Activated T-cell treated with anti-CD3 and anti-CD28 coated beads, Interleukin-2, amount 50 U/mL, for 4 hours (primary cell): ENCODE measurements at places on chromosomes 13 and 19. TPM values are rescaled to one million over a fixed set of nuclear protein-coding genes. Genes with fewer than 3 reads are reported as not detected.

GRCh38 chr19:13054626-13055212 lies 47.9 kb downstream of the LYL1 start:
- DNase-seq = no peak

ADGRE3 gene
- not detected for total RNA-seq

GRCh38 chr19:46722421-46723022 lies 5.6 kb upstream of the PRKD2 start:
- DNase-seq = no peak

GRCh38 chr13:28654276-28654675 lies 4.7 kb upstream of the POMP start:
- no peak for DNase-seq

COL5A3 gene
- total RNA-seq = 0.46 TPM

GRCh38 chr19:33441828-33442227 lies 68.3 kb downstream of the CEBPG start:
- no peak for DNase-seq

DNA sequence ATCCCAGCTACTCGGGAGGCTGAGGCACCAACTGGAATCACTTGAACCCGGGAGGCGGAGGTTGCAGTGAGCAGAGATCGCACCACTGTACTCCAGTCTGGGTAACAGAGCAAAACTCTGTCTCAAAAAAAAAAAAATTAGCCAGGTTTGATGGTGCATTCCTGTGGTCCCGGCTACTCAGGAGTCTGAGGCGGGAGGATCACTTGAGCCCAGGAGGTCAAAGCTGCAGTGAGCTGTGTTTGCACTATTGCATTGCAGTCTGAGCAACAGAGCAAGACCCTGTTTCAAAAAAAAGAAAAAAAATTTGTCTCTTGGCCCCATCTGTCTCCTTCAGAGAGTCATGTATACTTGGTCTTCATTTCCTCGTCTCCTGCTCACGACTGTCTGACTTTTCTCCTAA lies 1.6 kb downstream of the CCDC97 start:
- DNase-seq = no peak

WDR18 gene
- 199 TPM for total RNA-seq

- no peak for DNase-seq
Measured at GRCh38 chr13:98622931-98623331, 46.0 kb upstream of the STK24 start.

OLFM4 gene
- total RNA-seq = 0.11 TPM

- no peak for DNase-seq
Measured at GRCh38 chr13:22064854-22065620, 394.2 kb downstream of the FGF9 start.

DNA sequence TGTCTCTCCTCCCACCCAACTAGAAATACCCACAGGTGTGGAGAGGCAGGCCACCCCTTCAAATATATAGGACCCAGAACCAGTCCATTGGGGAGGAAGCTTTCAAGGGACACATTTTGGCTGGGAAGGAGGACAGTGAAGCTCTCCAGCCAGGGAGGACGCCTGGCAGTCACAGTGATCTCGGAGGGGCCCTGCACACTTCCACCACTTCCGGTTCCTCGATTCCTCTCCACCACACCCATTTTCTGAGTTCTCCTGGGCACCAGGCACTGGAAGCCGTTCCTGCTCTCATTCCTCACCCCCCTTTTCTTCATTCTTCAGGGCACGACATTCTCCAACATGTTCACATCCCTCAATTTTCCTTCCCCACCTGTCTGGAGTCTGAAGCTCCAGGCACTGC lies 30.4 kb upstream of the CEACAM21 start:
- no peak for DNase-seq

DNA sequence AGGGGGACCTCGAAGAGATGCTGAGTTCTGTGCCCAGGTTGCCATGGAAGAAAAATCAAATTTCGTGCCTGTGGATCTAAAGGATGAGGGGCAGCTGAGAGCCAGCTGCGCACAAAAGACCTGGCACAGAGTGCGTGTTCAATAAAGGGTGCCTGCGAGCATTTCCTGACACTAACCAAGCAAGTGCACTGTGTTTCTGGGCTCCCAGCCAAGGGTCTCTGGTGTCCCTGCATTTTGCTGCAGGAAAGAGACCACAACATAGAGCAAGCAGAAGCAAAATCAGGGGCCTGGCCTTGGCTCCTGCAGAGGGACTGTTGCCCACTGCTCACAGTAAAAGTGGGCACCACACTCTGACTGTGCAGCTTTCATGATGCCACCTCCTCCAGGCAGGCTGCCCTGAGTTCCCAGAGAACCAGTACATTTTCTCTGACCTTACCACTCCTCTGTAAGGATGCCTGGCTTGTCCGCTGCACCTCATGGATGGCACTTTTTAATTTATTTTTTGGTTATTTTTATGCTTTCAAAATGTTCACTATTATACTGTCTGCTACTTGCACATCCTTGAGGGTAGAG lies 70.8 kb upstream of the GPR12 start:
- DNase-seq = no peak

- no peak for DNase-seq
Measured at GRCh38 chr19:1141944-1142343, 32.1 kb downstream of the SBNO2 start.

GRCh38 chr13:51525567-51526167 lies 58.6 kb upstream of the WDFY2 start:
- DNase-seq = no peak

DNA sequence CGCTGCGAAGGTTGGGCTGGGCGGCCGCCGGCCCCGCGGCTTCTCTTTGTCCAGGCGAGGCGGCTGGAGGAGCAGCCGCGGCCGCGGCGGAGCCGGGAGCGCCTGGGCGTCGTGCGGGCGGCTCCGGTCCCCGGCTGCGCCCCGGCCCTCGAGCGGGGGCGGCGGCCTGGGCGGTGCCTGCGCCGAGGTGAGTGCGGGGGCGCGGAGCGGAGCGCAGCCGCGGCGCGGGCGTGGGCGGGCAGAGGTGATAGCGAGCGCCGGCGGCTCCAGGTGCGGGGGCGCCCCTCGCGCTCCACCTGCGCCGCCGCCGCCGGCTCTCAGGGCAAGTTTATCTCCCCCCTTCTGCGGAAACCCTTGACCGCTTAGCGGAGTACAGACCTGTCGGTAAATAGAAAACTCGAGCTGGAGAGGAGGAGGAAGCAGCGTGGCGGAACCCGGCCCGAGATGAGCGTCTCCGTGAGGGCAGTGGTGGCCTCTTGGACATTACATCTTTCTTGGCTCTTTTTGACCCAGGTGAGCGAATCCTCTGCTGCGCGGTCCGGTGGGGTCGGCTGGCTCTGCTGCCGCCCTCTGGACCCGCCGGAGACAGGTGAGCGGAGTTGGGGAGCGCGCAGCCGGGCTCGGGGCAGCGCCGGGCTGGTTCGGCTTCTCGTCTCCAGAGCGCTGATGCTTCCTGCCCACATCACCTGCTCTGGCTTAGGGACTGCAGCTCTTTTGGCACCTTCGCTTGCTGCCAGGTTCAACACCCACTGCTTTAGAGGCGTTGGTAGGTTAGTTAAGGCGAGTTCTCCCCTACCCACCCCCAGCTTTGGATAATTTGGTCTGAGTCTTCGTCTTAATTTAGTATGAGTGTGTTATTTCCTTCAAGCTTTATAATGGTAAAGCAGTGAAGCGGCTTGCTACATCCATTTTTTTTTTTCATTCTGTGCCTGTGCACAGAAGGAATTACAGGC lies at the start of gene MTUS2:
MTUS2 (plus strand) TSS at position 241 of the 953 bp plus-strand sequence.
- peak; percentile 42 for DNase-seq

PDCD5 gene
- total RNA-seq = 259 TPM

LILRB1 gene
- total RNA-seq = 0.37 TPM

DNA sequence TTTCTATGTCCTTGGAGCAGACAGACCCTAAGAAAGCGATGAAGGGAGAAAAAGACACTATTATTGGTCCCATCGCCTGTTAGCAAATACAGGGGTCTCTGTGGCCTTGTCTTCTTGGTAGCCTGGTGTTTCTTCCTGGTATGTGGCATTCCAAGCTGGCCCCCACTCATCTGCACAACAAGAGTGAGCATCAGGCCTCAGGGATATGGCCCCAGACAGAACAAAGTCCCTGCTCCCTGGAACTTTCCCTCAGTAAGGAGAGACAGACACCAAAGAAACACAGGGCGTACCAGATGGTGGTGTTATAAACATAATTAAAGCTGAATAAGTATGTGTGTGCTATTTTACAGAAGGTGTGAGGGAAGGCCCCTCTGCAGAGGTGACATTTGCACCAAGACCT lies 48.2 kb upstream of the KPNA3 start:
- DNase-seq = no peak

DNA sequence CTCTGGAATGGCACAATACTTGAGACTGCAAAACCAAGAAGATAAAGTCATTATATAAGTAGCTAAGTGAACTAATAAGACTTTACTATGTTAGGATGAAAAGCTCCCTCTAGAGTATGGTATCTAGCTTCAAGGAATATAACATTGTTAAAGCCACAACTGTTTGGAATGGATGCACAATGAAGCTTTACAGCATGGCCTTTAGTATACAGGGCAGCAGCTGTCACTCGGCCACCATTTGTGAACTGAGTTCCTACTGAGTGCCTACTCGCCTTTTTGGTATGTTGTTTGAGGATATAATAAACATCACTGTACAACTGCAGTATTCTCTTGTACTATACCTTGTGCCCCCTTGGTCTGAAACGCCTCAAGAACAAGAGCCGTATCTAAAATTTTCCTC lies 6.8 kb downstream of the ALG5 start:
- DNase-seq = no peak

DNA sequence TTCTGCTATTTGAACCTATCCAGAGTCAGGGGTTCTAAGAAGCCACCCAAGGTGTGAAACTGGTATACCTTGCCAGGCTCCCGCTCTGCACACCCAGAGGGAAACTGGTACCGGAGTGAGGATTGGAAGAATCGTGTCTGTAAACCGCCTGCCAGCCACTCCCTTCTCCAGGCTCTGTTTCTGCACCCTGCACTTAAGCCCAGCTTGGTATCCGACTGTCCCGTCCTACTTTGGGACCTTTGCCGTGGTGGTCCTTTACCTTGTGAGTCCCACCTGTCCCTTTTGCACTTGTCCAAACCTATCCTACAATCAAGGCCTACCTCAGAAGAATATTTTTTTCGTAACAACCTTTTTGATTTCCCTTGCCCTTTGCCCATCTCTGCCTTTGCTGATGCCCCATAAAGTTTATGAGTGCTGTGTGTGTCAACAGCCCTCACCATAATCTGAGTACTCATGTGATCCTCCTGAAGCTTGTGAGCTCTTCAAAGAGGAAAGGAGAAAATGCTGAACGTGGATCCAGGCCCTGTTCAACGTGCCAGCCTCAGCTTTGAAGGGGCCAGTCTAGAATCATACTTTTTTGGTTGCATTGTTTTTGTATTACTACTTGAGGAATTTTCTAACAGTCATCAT lies 44.7 kb downstream of the GARRE1 start:
- DNase-seq = no peak

DNA sequence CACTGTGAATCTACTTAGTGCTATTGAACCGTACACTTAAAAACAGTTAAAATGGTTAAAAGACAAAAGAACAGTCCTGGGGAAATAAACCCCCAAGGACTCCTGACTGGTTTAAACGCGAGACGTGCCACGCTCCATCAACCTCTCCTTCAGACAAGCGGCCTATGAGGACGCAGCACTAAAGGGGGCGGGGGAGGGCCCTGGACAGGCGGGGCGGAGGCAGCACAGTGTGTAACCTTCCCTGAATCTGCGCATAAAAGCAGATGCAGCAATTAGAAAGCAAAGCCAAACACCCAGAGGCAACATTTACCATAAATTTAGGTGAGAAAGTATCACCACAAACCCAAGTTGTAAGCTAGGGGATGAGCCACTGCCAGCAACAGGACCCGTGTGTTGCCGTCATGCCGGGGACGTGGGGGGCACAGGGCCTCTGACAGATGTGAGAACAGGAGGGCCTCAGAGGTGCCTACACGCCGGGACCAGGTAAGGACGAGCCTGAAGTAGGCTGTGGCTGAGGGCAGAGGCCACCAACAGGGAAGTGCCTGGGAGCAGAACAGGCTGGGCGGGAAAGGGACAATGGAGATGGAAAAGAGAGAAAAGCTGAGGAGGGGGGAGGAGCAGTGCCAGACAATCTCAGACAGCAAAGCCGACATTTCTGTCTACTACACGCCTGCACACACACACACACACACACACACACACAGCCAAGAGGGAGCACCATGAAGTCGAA lies 15.3 kb upstream of the ADPRHL1 start:
- no peak for DNase-seq

ATP4A gene
- total RNA-seq = not detected

ADM5 gene
- total RNA-seq = 17.2 TPM

OBI1 gene
- total RNA-seq = 15.3 TPM

FAM124A gene
- total RNA-seq = 0.21 TPM

GRCh38 chr13:98533912-98534311 lies 43.0 kb downstream of the STK24 start:
- DNase-seq = no peak

- peak; percentile 22 for DNase-seq
Measured at GRCh38 chr19:38551450-38551813, 66.3 kb downstream of the MAP4K1 start.

DNA sequence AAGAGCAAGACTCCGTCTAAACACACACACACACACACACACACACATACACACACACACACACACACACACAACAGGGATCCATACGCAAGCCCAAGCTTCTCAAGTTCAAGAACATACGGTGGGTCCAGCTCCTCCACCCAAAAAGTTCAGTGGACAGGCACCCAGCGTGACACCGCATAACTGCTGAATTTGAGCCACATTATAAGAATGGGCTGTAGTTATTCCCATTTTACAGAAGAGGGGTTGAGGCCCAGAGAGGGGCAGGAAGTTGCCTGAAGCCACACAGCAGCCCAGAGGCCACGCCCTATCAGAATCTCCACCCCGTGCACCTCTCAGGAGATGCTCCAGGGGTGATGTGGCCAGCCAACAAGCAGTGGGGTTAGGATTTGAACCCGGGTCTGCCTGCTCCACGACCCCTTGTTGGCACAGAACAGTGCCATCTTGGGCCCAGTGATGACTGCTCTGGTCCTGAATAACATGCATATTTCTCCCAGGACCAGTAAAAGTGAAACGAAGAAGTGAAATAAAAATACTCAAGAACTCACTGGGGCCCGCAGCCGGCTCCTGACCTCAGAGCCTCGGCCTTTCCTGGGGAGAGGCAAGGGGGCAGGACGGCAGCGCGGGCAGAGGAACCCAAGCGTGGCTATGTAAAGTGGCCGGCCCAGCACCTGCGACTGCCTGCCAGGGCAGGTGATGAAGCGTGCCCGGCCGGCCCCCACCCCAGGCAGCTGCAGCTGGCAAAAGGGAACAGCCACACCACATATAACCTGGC lies 61.9 kb downstream of the AP1M1 start:
- no peak for DNase-seq

- DNase-seq = peak; percentile 24
Measured at GRCh38 chr19:1591421-1592023, 1.1 kb downstream of the MBD3 start.
